GM13976 (cell line): ENCODE measurements at places on chromosomes 1 and 21.

- no peak for DNase-seq
These were observed 34.6 kb downstream of the RUNX1 start for GRCh38 chr21:35014302-35015041.

DNA sequence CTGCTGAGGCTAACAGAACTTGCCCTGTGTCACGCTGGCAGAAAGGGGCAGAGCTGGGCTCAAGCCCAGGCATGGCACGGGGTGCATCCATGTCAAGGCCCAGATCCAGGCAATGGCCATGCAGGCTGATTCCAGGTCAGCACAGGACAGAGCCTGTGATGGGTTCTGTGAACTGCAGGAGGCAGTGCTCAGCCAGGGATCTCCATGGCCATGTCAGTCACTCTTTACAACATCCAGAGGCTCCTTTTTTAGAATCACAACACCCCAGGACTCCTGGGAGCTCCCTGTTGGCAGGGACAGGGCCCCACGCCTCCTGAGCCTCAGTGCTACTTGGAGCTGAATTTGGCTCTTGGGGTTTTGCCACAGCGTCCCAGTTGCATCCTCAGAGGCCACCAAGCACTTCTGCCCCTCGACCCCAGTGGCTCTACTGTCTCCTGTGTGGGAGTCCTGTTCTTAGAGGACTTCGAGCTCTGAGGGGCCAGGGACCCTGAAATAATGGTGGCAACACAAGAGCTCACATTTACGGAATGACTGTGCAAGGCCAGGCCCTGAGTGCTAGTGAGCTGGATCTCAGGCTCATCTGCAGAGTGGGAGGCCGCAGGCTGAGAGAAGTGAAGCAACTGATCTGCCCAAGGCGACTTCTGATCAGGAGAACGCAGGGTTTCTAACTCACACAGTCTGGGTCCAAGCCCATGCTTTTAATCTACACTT is 211.5 kb downstream of the TRABD2B start:
- DNase-seq: no peak

GRCh38 chr1:150067184-150068108 is at the start of gene VPS45:
Gene VPS45 (plus strand): TSS chr1:150067776. CDS start chr1:150067858, 82 bp downstream.
- DNase-seq: peak; percentile 87

DNA sequence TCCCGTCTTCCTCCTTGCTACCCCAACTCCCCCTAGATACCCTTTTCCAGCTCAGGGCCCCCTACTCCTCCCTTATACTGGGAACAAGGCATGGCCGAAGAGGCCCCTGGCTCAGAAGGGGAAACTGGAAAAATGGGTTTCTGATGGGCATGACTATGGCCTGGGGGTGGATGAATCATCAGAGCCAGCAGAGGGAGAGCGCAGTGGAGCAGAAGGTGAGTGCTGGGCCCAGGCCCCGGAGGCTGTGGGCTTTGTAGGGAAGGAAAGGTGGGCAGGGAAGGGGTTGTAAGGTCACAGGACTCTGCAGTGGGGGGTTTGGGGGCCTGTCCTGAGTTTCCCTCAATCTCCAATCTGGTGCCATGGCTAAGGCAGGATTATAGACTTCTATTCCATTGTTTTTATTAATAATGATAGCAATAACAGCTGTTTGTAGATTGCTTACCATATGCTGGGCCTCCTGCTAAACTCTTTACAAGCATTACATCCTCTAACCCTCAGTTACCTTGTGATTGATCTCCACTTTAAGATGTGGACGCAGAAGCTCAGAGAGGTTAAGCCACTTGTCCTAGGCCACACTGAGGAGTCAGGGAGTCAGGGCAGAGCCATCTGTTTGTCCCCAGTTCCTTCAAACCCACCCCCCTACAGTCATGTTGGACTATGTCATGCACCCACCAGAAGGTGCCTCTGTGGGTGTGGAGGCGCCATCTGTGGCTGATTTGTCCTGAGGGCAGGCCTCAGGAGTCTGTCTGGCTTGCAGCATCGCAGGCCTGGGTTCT is 36.2 kb upstream of the ZNF362 start:
- DNase-seq: no peak

GRCh38 chr1:70051926-70052325 is 153.5 kb downstream of the LRRC40 start:
- DNase-seq: no peak

- DNase-seq: no peak
These were observed 62.2 kb downstream of the S100B start for GRCh38 chr21:46542588-46543124.

GRCh38 chr1:178126741-178127185 is 32.9 kb downstream of the RASAL2 start:
- no peak for DNase-seq

DNA sequence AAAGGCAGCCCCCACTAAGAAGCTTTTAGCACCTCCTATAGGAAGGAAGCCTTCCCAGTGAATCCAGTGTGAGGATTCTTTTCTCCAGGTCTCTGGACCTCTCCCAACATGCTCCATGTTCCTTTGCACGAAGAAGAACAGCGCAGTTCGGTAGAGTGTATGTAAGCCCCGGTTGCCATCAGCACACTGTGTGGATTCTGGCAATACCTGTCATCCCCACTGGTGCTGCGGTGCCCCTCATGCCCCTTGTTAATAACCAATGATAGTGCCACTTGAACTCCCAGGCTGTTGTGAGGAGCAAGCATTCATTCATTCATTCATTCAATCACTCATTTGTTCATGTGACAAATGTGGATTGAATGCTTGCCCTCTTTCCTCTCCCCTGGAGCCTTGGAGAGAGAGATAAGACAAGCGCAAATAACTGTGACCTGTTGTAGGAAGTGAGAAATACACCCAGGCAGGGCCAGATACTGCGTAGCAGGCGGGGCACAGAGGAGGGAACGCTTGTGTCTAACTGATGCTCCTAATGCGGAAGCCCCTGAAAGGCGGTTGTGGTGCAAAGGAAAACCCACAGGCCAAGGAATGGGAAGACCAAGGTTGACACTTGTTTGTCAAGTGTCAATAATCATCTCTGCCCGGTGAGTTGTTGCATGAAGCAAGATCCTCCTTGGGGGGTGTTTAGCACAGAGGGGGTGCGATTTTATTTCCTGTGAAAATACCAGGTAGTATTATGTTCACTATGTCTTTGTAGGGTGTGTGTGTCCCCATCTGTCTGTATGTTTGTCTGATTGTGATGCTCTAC is 9.8 kb downstream of the LGR6 start:
- no peak for DNase-seq

DNA sequence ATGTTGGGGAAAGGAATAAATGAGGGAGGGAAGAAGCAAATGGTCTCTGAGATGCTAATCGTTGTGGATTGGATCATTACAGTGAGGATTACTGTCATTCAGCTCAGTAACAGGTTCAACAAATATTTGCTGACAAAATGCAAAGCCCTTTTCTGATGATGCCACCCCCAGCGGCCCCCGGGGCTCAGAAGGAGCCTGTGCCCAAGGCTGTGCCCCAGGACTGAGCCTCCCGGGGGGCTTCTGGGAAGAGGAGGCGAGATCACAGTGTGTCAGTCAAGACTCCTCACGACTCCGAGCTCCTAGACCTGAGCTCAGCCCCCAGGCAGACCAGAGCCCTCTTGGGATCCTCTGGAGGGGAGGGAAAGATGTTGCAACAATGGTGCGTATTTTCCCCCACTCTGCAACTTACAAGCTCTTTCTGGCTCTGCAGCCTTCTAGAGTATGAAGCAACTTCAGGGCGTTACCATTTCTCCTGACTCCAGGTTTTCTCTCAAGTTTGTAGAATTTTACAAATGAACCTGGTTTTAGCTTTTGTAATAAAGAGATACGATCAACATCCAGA is 20.8 kb downstream of the EPHA8 start:
- DNase-seq: no peak

DNA sequence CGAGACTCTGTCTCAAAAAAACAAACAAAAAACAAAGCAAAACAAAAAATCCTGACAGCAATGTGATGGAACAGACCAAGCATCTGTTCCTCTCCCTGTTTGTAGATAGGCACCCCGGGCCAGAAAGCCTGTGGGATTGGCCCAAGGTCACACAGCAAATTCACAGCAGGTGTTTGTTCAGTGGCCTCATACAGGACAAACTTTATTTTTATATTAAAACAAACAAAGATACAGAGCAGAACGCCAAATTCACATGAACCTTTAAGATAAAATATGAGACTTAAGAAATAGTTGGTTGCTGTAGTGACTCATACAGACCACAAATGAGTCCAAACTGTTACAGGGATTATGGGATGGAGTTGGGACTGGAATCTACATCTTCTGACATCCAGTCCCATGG is 2.3 kb upstream of the CELA2A start:
- DNase-seq: no peak

DNA sequence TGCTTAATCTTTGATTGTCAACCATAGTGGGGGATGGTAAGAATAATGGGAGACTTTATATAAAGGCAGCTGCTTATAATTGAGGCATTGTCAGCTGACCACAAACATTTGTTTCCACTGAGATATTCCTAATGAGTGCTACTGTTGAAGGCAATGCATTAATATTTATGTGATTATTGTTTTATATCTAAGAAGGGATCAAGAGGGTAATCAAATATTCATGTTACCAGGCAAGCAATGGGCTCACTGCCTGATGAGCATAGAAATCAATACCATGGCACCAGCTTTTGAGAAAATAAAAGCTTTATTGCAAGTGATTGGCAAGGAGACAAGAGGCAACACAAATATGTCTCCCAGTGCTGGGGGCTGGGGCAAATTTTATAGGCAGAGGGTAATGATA is 706.7 kb upstream of the ADAMTS5 start:
- no peak for DNase-seq

- DNase-seq: peak; percentile 41
These were observed 107.5 kb downstream of the HIVEP3 start for GRCh38 chr1:41811051-41811795.

- DNase-seq: no peak
These were observed 2.2 kb upstream of the HUNK start for GRCh38 chr21:31870472-31871193.

- peak; percentile 80 for DNase-seq
These were observed 98.4 kb downstream of the EBNA1BP2 start for GRCh38 chr1:43073490-43074230.

GRCh38 chr1:161402446-161402845 is 34.8 kb upstream of the CFAP126 start:
- no peak for DNase-seq

GRCh38 chr1:100868364-100868995 is 26.2 kb downstream of the EXTL2 start:
- no peak for DNase-seq

DNA sequence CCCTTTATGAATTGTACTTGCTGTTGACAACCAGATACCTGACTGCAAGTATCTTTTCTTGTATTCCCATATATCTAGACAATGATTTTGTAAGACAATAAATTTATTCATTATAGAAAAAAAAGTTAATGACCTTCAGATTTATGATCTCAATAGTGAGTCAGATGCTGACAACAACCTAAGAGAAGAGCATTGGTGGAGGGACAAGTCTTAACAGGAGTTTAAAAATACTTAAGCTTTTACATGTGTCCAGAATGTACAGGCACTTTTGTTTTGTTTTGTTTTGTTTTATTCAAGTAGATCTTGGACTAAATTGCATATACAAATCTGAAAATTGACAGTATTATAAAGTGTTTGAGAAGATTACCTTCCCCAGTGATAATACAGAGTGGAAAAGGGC is 1544.6 kb upstream of the B3GALT2 start:
- no peak for DNase-seq
